PC-9 (cell line): ENCODE measurements at places on chromosomes 2 and 18. TPM values are rescaled to one million over a fixed set of nuclear protein-coding genes. Genes with fewer than 3 reads are reported as not detected.
A peak's percentile ranks its signal among the peaks of the same experiment; 100 is the strongest.

GRCh38 chr2:60498816-60499429 lies 54.5 kb downstream of the BCL11A start:
- DNase-seq = no peak

DNA sequence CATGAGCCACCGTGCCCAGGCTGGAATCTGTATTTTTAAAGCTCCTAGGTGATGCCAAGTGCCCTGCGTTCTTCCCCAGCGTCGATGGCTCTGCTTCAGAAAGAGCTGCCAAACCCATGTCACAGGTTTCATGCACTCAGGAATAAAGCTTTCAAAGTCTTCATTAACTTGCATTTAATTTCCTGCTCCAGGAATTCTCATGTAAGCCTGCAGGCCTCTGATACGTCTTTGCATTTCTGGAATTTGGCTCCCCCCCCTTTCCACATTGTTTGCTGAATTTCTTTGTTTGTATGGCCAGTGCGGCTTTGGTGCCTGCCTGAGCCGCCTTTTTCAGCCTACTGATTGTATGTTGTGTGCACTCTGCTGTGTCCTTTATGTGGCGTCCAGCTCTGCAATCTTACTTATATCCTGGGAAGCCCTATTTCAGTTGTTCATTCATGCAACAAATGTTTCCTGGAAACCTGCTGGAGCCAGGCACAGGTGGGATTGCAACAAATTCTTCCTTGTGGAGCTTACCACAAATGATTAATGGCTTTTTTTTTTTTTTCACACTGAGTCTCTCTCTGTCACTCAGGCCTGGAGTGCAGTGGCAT lies 17.9 kb upstream of the OTOF start:
- peak; percentile 71 for DNase-seq

GRCh38 chr2:107597507-107597906 lies 229.2 kb upstream of the RGPD4 start:
- DNase-seq = no peak

SIX3 gene
- 1.4 TPM in 2 replicates for total RNA-seq

GRCh38 chr2:110675679-110676078 lies 2.2 kb downstream of the BUB1 start:
- DNase-seq = no peak

DNA sequence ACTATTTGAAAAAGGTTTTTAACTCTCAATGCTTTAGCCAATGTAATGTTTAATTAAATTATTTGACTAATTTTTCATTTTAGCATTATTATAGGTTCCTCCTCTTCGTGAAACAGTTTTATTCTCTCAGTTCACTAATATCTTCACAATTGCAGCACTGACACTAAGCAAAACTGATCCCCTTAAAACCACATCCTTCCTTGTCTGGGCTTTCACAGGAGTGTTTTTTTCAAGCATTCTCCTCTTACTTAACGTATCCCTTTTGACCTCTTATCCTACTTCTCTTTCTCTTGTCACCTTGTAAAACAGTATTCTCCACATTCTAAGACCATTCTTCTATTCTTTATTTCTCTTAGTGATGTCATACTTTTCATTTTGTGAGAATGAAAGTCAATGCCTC lies 112.8 kb downstream of the DSC3 start:
- DNase-seq = no peak

DNA sequence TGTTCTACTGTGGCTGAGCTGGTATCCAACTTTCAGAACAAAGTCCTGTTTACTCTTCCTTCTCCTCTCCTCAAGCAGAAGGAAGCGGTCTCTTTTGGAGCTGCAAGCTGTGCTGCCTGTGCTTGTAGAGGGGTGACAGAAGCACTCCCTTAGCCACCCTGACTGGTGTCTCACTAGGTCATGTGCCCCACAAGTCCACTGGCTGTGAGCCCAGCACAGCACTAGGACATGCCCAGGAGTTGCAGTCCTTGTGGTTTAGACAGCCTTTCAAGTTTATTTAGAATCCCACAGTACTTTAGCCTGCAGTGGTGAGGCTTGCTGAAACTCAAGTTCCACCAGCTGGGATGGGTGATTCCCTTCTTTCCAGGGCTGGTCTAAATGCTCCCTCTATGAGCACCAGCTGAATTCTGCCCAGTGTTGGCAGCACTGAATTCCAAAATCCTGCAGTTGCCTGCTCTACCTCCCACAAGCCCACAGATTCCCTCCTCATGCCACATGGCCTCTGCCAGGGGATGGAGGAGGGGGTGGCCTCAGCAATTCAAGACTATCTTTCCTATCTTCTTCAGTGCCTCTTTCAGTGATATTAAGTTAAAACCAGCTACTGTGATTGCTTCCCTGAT lies 61.2 kb downstream of the CCDC85A start:
- DNase-seq = no peak

GRCh38 chr2:181955010-181955409 lies 30.6 kb upstream of the PPP1R1C start:
- DNase-seq = peak; percentile 24

GRCh38 chr2:189249901-189250300 lies 70.3 kb upstream of the COL5A2 start:
- no peak for DNase-seq

SFXN5 gene
- 12.5 and 15.2 TPM in 2 replicates for total RNA-seq

OBSL1 gene
- 110 and 161 TPM in 2 replicates for total RNA-seq

CYS1 gene
- total RNA-seq = 0.43 and 0.61 TPM in 2 replicates

BMP10 gene
- not detected in 2 replicates for total RNA-seq

DNA sequence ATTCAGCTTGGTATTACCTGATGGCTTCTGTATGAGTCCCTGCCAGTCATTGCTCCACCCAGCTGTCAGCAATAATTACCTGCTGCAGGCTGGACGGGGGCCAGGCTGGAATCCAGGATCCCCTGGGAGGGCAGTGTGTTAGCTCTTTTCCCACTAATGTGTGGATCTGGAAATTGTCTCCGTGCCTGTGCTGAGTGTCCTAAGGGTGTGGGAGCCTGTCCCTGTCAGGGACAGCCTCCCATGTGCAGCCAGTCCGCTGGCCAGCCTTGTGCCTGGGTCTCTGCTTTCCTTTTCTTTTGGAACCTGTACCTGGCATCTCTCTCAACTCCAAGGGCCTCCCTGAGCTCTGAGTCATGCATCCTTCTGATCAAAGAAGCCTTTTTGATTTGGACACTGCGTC lies 107.2 kb upstream of the SPRED2 start:
- no peak for DNase-seq

COL3A1 gene
- total RNA-seq = not detected in 2 replicates

DNA sequence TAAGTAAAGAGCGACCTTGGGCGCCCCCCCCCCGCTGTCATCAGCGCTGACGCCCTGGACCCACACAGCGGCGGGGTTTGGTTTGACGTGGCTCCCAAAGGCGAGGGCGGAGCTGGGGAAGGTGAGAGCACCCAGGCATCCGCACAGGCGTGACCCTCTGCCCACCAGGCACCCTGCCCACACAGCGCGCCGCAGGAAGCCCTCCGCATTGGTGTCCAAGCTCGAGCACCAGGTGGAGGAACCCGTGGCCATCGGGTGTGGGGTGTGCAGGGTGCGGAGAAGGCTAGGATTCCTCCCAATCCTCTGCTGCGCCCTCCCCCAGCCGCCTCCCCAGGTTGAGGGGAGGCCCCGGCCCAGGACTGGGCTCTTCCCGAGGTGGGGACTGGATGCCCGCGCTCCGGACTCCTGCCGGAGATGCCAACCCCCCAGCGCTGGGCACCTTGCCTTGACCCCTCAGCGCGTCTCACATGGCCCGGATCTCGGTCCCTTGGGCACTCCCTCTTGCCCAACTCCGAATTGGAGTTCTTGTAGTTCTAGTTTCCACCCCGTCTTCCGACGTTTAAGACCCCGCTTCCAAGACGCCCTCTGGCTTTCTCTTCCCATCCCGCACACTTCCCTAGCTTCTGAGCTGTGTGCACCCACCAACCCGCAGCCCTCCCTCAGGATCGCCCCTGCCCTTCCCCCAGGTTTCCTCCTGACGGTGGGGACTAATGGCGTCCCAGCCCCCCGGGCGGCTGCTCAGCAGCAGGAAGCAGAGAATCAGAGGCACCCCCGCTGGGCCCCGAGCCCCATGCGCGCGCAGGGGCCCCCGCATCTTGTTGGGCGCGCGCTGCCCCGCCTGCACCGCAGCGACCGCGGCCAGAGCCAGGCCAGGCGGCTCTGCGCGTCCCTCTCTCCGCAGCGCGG lies 25.9 kb upstream of the RESP18 start:
- no peak for DNase-seq

GRCh38 chr2:98128556-98129109 lies 41.7 kb downstream of the VWA3B start:
- no peak for DNase-seq

DNA sequence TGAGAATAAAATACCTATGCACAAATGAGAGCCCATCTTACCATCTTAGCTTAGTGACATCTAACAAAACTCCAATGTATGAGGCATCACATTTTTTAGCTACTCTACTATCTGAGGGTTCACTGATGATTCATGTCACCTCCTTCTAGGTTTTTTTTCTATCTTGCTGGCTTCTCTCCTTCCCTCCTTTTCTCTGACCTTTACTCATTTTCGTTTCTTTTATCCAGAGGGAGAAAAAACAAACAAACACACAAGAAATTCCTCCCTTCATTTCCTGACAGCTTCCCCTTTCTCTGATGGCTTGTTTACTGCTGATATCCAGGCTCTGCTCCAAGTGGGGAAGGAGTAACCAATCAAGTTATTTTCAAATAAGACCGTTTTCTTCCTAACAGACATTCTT lies 115.1 kb downstream of the UBE2E3 start:
- no peak for DNase-seq

RALB gene
- total RNA-seq = 74.2 and 86.6 TPM in 2 replicates

TSGA10 gene
- total RNA-seq = 13.5 and 14.9 TPM in 2 replicates

NCKAP5 gene
- total RNA-seq = not detected in 2 replicates

DNA sequence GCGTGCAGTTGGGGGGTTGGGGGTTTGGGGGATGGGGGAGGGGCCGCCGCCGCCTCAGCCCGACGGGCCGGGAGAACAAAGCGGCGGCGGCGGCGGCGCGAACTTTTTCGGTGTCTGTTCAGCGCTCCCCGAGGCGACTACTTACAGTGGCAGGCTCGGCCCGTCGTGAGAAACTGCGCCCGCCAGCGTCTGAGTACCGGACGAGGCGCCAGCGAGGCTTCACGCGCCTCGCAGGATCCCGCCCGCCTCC lies 172 bp downstream of the PRKD3 start:
- DNase-seq = no peak

ITGA4 gene
- total RNA-seq = 0.15 and 0.35 TPM in 2 replicates

BMPR2 gene
- 17.6 and 23.2 TPM in 2 replicates for total RNA-seq

- no peak for DNase-seq
Measured at GRCh38 chr2:189601043-189601442, 20.5 kb upstream of the SLC40A1 start.

GRCh38 chr2:101038455-101039255 lies 36.6 kb downstream of the RPL31 start:
- peak; percentile 20 for DNase-seq

DNA sequence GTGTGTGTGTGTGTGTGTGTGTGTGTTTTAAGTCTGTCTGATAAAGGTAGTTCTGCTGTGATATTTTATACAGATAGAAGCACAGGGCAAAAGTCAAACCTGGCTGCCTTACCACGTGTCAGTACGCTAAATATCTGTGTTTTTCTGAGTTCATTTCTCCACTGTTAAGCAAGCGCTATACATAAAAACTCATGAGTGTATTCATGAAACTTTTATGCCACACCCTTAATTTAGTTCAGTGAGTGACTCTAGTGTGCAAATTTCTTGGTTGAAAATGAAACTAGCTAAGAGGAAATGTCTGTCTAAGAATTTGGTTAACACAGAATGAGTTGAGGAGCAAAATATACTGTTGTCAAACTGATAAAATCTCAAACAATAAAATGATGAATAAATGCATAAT lies 11.2 kb downstream of the CASP10 start:
- DNase-seq = no peak

- no peak for DNase-seq
Measured at GRCh38 chr18:80194874-80195570, 52.3 kb downstream of the PARD6G start.

SPHKAP gene
- not detected in 2 replicates for total RNA-seq

GRCh38 chr2:96957244-96957643 lies 29.1 kb downstream of the FAM178B start:
- DNase-seq = no peak

DNA sequence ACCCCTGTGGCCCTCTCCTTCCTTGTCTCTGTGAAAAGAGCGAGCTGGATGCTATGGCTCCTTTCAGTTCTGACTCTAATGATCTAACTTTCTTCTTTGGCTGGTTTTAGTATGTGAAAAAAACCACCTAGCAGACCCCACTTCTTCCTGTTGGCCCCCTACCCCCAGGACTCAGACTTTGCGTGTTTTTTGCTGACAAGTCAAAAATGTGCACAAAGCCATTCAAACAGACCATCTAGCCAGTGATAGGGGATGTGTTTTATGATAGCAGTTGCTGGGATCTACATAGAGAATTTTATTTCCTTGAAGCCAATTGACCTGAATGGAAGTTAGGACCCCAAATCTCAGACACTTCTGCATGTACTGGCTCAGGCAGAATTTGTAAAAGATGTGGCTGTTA lies 49.1 kb downstream of the MFSD6 start:
- DNase-seq = no peak

GRCh38 chr2:19617257-19617848 lies 258.9 kb upstream of the OSR1 start:
- DNase-seq = peak; percentile 87

GRCh38 chr2:156909983-156910382 lies 347.5 kb upstream of the GALNT5 start:
- no peak for DNase-seq

TUBA4A gene
- 118 and 157 TPM in 2 replicates for total RNA-seq

- DNase-seq = no peak
Measured at GRCh38 chr2:136441979-136442714, 323.2 kb upstream of the THSD7B start.

GRCh38 chr2:216394881-216395280 lies 17.4 kb upstream of the SMARCAL1 start:
- DNase-seq = no peak

DNA sequence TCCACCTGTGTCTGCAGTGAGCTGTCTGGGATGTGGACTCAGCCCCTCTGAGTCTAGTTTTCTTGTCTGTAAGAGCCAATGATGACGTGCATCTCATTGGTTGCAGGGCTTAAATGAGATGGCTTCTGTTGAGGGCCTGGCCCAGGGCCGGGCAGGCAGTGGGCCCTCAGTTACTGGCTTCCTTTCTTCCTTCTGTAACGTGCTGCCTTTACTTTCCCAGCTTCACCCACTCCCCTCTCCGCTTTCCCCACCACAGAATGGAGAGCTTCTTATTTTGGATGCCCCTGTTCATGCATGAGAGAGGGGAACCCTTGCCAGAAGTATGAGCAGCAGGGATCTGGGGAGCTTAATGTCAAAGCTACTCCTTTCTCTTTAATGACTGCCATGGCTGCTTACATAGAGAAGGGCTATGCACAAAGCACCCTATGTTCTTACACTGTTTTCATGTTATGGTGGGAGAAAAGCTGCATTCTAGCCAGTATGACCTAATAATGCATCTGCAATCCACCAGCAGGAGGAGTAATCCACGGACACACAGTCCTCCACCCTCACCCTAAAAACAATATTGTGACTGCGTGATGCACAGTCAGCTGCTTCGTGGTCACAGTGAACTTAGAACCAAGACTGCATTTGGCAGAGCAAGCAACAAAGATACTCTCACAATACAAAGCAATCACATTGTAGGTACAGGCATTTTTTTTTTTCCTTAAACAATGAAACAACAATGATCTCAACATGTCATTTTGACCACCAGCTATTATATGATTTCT lies 37.2 kb downstream of the CREG2 start:
- DNase-seq = no peak
